ENCODE measurements at places on chromosomes 12 and 14. TPM values are rescaled to one million over a fixed set of nuclear protein-coding genes. Genes with fewer than 3 reads are reported as not detected.

Gene HNF1A
- total RNA-seq = not detected

Gene SAMD15
- total RNA-seq = 3.1 TPM

Gene GPR137C
- total RNA-seq = 0.14 TPM

Gene C1R
- 197 TPM for total RNA-seq

Gene TCL1B
- total RNA-seq = not detected

Gene HCAR2
- total RNA-seq = not detected

Gene GNS
- 179 TPM for total RNA-seq

Gene SLCO1B1
- total RNA-seq = not detected

Gene NELL2
- not detected for total RNA-seq

Gene RASAL1
- not detected for total RNA-seq

Gene ITGB7
- 0.37 TPM for total RNA-seq

Gene LYZ
- total RNA-seq = 0.09 TPM

Gene SERPINA3
- 8.0 TPM for total RNA-seq

Gene CTSG
- not detected for total RNA-seq

Gene ACSM4
- total RNA-seq = not detected

All from smooth muscle cell of bladder (primary cell).